GM04504 (cell line): ENCODE measurements at places on chromosomes 7 and 10.

DNA sequence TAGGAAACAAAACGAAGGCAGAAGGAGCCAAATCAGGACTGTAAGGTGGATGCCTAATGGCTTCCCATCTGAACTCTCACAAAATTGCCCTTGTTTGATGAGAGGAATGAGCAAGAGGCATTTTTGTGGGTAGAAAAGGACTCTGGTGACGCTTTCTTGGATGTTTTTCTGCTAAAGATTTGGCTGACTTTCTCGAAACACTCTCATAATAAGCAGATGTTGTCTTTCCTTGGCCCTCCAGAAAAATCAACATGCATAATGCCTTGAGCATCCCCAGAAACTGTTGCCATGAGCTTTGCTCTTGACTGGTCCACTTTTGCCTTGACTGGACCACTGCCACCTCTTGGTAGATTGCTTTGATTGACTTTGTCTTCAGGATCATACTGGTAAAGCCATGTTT, 13.5 kb downstream of the PTPN12 start:
- peak; percentile 80 for DNase-seq

GRCh38 chr7:158720112-158720511, 15.5 kb upstream of the NCAPG2 start:
- DNase-seq: no peak

DNA sequence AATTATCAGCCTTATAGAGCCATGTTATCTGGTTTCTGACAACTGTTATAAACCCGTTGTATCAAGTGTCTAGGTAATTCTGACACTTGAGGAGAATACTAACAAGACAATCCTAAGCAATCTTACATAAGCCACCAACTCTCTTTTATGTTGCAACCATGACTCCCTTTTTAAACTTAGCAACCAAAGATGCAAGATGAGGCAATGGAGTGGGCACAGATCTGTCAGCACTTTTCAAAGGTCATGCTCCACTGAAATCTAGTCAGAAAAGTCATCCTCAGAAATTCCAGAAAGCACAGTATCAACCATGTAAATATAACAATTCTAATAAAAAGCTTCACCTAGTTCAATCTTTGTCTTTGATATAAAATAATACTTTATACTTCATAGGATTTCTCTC, 77.0 kb upstream of the SEMA3A start:
- DNase-seq: no peak

DNA sequence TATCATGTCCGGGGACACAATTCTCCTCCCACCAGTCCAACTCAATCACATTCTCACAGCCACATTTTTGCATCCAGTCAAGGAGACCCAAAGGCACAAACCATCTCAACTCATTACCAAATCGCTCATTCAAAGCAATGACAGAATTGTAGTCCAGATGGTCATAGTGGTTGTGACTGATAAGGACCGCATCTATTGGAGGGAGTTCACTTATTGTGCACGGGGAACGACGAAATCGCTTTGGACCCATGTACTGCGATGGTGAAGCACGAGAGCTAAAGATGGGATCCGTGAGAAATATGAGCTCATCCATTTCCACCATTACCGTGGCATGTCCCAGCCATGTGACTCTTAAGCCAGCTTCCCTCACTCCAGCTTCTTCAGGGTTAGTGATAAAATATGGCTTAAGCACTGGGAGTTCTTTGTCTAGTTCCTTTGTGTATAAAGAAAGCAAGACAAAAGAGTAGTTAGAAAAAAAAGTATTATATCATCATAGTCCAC, 29.1 kb downstream of the NAPEPLD start:
- DNase-seq: no peak

GRCh38 chr7:151289891-151290290, 41.4 kb upstream of the SMARCD3 start:
- no peak for DNase-seq

- peak; percentile 23 for DNase-seq
Measured at GRCh38 chr10:50470798-50471582, 152.8 kb downstream of the SGMS1 start.

- no peak for DNase-seq
Measured at GRCh38 chr10:23448802-23449570, 10.1 kb downstream of the OTUD1 start.

DNA sequence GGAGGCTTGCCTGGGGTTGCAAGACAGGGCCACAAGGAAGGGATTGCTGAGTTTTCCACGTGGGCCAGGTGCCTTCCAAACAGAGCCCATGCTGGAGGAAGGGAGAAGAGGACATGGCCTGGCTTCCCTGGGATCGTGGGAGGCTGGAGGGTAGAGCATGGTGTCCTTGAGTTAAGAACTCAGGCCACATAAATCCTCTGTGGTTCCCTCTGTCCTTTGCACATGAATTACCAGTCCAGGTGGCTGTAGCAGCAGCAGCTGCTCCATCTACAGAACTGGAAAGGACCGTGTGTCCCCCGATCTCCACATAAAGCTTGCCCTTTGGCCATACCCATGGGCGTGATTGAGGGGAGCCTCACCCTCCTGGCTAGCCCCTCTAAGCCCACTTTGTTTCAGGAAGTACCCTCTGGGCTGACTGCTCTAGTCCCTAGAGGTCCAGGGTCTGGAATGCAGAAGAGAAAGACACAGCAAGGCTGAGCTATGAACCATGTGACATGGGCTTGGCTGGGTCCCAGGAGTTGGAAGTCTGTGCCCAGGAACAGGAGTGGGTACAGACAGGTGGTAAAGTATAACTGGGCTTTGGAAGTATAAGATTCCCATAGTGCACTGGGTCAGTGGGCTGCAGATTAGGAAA, 84.9 kb downstream of the C10orf105 start:
- no peak for DNase-seq

DNA sequence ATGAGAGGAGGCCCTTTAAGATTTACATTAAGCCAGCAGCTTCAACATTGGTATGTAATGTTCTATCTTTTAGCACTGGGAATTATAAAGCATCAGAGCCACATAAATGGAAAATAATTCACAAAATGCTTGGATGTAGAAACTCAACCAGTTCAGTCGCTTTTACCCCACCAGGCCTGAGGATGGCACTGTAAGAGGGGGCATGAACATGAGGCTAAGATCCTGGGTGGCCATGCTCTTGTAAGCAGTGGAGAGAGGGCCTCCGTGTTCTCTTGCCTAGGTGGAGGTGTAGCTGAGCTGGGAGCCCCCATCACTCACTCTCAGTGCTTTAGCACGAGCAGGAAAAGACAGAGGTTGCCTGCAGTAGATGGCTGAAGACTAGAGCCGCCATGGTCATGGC, 238.8 kb downstream of the FANK1 start:
- DNase-seq: no peak

- no peak for DNase-seq
Measured at GRCh38 chr7:21304808-21305375, 123.0 kb upstream of the SP4 start.

- no peak for DNase-seq
Measured at GRCh38 chr10:20281579-20281978, 465.3 kb downstream of the PLXDC2 start.

GRCh38 chr10:95796504-95796903, 40.5 kb downstream of the ENTPD1 start:
- no peak for DNase-seq

GRCh38 chr10:73780966-73781365, 882 bp upstream of the CHCHD1 start:
- no peak for DNase-seq

GRCh38 chr7:154965014-154965413, 37.9 kb downstream of the PAXIP1 start:
- DNase-seq: no peak
